ENCODE measurements at places on chromosomes 5 and 9.
A peak's percentile ranks its signal among the peaks of the same experiment; 100 is the strongest.

GRCh38 chr9:6715755-6716643, 41.8 kb upstream of the KDM4C start:
- peak; percentile 45 for DNase-seq

- DNase-seq, result no peak
Measured at GRCh38 chr5:146703899-146704298, 174.7 kb downstream of the PPP2R2B start.

- DNase-seq, result peak; percentile 23
Measured at GRCh38 chr9:34651876-34652601, at the start of gene IL11RA. IL11RA (plus strand) TSS chr9:34652185; CDS start chr9:34655218, 3,033 bp downstream.

DNA sequence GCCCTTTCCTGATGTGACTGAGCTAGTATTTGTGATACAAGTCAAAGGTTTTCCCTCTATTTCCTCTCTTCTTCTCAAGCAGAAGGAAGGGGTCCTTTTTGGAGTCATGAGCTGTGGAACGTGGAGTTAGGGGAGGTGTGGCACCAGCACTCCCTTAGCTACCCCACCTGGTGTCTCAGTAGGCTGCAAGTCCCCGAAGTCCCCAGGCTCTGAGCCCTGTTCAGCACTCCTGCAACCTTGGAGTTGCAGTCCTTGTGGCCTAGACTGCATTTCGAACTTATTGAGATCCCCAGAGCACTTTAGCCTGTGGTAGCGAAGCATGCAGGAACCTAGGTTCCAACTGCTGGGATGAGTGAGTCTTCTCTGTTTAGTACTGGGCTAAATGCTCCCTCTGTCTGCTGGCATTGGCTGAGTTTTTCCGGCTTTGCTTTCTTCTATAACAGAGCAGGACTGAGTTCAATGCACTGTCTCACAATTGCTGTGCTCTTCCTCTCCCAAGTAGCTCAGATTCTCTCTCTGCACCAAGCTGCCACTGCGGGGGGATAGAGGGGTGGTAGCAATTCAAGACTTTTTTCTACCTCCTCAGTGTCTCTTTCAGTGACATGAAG, 600.7 kb upstream of the CDH9 start:
- no peak for DNase-seq

GRCh38 chr5:98065261-98065909, 708.1 kb upstream of the RGMB start:
- DNase-seq, result no peak

DNA sequence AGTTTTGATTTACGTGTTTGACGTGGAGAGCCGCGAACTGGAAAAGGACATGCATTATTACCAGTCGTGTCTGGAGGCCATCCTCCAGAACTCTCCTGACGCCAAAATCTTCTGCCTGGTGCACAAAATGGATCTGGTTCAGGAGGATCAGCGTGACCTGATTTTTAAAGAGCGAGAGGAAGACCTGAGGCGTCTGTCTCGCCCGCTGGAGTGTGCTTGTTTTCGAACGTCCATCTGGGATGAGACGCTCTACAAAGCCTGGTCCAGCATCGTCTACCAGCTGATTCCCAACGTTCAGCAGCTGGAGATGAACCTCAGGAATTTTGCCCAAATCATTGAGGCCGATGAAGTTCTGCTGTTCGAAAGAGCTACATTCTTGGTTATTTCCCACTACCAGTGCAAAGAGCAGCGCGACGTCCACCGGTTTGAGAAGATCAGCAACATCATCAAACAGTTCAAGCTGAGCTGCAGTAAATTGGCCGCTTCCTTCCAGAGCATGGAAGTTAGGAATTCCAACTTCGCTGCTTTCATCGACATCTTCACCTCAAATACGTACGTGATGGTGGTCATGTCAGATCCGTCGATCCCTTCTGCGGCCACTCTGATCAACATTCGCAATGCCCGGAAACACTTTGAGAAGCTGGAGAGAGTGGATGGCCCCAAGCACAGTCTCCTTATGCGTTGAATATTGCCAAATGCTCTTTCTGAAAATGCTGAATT, 850 bp downstream of the RRAGA start:
- DNase-seq, result no peak

- no peak for DNase-seq
Measured at GRCh38 chr5:177428574-177429217, 2.2 kb downstream of the GRK6 start.

- DNase-seq, result no peak
Measured at GRCh38 chr5:7876867-7877266, 7.9 kb downstream of the MTRR start.

DNA sequence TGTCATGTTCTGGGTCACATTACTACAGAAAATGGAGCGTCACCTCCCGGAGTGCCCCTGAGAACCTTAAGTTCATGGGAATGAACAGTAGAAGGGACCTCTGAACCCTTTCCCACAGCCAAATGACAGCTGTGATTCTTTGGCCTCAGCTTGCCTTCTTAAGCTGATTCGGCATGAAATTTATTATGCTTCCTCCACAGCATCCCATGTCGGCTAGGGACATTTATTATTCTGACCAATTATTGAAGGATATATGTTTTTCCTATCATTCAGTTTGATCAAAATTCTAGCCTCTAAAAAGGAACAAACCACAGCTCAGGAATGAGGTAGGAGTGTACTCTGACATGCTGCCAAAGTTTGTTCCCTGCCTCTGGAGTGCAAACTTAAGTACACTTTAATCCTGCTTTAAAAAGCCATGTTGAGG, 440.6 kb downstream of the CETN3 start:
- DNase-seq, result no peak

DNA sequence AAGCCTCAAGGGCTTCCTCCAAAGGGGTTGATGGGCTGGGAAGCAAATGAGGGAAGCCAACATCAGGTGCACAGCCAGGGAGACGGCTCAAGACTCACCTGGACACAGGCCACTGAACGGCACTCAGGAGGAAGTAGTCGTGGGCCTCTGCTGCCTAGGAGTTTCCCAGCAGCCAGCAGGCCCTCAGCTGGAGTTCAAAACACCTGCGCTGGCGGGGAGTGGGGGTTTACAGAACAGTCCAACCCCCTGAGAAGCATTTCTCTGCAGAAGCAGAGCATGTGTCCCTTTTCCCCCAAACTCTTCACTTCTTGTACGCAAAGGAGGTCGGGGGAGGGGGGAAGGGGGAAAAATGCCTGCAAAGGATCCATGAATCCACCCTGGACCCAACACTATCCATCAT, 2.3 kb downstream of the WHRN start:
- no peak for DNase-seq

DNA sequence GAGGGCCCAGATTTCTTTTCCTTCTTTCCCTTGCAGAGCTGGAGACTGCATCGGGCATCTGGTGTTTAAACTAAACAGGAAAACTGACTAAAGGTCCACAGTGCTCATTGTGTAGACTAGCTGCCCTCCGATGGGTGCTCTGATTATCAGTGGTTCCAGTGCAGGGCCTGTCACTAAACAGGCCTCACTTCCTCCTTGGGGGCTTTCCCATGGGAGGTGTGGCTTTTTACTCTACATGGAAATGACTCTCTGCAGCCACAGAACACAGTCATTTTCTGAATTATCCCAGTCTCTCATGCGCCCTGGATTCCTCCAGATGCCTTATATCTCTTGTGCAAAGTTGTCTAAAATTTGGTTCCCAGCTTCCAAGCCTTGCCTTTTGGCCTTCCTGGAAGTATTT, 199.2 kb downstream of the TRIO start:
- DNase-seq, result no peak

GRCh38 chr9:114507726-114508125, 2.5 kb upstream of the WHRN start:
- DNase-seq, result no peak

GRCh38 chr9:38294220-38294960, 98.1 kb upstream of the ALDH1B1 start:
- no peak for DNase-seq

DNA sequence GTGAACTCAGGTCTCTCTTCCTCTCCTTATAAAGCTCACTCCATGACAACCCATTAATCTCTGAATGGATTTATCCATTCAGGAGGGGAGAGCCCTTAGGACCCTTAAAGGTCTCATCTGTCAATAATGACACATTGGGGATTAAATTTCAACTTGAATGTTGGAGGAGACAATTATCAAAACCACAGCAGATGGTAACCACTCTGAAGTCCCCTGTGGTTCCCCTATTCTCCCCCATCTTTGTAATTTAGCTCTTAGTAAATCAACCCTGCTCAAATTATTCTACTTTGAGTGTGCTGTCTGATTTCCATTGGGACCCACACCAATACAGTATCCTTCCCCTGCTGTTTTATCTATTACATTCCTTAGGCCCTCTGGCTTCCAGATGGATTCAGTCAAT, 72.0 kb upstream of the RAI14 start:
- no peak for DNase-seq

DNA sequence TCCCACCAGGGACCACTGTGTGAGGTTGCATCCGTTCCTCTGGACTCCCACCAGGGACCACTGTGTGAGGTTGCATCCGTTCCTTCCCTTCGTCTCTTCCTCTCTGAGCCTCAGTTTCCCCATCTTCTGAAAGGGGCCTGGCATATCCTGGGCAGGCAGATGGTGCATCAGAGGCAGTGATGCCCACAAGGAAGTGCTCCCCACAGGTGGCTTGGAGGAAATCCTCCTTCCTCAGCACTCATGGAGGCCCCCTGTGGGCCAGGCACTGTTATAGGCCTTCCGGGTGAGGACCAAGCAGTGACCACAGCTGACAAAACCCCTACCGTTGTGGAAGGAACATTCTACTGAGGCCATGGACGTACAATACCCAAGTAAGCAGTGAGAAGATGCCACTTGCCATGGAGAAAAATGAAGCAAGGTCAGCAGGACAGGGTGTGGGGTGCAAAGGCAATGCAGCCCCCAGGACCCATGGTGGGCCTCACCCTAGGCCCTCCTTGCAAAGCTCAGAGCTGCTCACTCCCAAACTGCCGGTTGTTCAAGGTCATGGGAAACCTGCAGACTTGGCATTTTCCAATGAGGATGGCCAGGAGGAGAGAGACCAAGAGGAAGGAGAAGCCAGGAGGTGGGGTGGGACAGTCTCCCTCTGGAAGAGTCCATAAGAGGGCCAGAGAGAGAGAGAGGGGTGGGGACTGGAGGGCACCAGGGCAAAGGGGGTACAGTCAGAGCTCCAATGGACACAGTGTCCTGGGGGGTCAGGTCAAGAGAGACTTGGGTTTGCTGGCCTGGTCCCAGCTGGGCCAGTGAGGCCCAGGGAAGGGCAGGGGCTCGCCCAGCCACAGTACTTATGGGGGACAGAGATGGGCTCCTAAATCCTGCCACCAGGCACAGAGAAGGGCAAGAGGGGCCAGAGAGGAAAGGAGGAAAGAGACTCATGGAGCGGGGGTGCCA, 51.1 kb downstream of the C9orf50 start:
- no peak for DNase-seq

DNA sequence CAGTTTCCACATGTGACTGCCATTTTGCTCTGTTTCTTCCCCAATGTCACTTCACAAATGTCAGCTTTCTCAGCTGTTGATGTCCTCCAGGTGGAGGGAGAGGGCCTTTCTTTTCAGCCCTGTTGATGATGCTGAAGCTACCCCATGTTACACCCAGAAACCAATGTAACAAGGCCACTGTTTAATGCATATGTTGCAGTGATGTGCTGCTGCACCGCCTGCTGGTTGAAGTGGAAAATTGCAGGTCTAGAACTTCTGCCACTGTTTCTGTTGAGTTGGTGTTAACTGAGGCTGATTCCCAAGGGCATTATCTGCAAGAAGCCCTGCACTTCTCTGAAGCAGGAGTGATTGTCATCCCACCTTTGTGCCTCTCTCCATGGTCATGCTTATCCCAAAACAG, 428.4 kb downstream of the KDM4C start:
- no peak for DNase-seq

- DNase-seq, result no peak
Measured at GRCh38 chr5:143217804-143218160, 185.7 kb downstream of the NR3C1 start.

DNA sequence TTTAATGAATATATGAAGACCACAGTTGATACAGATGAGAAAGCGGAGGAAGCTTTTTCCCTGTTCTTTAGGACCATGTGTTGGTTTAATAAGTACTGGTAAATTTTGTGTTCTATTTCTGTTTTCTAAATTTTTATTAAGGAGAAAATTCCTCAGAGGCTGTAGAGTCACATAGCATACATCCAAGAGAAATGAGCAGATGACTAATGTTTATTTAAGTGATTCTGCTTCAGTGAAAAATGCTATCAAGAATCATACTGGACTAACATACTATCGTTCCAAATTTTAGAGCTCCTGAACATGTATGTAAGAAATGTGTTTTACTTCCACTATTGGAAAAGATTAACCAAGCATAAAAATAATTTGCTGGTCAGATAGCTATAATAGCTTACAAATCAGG, 115.0 kb downstream of the KIAA1958 start:
- no peak for DNase-seq

- DNase-seq, result no peak
Measured at GRCh38 chr5:134097211-134097749, 17.2 kb upstream of the TCF7 start.

GRCh38 chr9:114186605-114187289, 31.4 kb downstream of the COL27A1 start:
- DNase-seq, result no peak

DNA sequence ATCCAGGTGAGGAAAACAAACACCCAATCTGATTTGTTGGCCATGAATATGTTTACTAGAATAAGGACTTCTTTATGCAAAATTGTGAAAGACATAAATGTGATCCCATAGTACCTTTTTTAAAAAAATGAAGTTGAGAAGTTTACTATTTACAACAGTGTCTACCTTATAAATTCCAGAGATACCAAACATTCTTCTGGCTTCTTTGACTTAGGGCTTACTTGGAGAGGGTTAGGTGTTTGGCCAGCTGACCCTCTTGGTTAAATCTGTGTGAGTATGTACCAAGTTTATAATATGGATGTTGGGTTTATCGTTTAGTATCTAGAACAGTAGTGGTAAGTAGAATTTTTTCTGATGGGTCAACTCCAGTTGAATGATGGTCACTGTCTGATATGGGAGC, 212.3 kb downstream of the DOCK8 start:
- DNase-seq, result no peak

GRCh38 chr9:93245437-93245970, 61.6 kb downstream of the WNK2 start:
- no peak for DNase-seq

GRCh38 chr5:73405691-73406090, 42.9 kb downstream of the FOXD1 start:
- DNase-seq, result no peak

DNA sequence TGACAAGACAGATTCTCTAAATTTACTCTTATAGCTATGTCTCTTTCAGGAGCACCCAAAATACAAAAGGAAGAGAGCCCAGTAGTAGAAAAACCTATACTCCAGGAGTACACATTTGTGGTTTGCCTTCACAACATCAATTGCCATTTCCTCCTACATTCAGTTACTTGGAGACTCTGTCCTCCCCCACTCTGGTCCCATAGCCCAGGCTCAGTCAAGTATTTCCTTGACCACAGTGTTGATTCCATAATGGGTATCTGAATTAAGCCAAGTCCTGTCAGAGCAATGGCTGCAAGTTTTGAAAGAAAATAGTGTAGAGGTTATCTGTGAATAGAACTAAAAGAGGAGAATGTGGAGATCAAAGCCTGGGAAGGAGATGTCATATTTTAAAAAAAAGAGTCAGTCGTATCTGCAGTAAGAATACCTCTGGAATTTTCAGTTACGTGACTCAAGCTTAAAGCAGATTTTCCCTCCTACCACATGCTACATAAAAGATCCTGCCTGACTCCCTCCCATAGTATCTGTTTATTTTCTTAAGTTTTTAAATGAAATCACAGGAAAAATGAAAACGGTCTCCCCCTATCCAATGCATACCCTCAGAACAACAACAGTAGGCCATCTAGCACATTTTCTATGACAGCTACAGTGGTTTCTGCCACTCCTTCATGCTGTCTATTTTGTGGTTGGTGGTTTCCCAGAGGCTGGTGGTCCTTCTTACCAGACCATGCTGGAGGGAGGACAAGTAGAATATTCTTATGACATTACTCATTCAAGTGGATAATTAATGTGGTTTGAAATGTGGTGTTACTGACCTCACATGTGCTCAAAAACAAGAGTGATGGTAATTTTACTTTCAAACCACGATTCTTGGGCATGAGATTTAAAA, 249.7 kb upstream of the TMEM161B start:
- no peak for DNase-seq

All from activated T-helper 9 cell treated with anti-CD3 and anti-CD28 coated beads, Interleukin-2, amount 50 U/mL, for 16 hours (primary cell).